CD4-positive, alpha-beta T cell (primary cell): ENCODE measurements at places on chromosomes 16 and 17. TPM values are rescaled to one million over a fixed set of nuclear protein-coding genes. Genes with fewer than 3 reads are reported as not detected.

GRCh38 chr17:31092475-31093064 is 2.2 kb upstream of the NF1 start:
- no peak for DNase-seq

The LLGL2 gene
- total RNA-seq = 34.2 TPM

The SHBG gene
- not detected for total RNA-seq

DNA sequence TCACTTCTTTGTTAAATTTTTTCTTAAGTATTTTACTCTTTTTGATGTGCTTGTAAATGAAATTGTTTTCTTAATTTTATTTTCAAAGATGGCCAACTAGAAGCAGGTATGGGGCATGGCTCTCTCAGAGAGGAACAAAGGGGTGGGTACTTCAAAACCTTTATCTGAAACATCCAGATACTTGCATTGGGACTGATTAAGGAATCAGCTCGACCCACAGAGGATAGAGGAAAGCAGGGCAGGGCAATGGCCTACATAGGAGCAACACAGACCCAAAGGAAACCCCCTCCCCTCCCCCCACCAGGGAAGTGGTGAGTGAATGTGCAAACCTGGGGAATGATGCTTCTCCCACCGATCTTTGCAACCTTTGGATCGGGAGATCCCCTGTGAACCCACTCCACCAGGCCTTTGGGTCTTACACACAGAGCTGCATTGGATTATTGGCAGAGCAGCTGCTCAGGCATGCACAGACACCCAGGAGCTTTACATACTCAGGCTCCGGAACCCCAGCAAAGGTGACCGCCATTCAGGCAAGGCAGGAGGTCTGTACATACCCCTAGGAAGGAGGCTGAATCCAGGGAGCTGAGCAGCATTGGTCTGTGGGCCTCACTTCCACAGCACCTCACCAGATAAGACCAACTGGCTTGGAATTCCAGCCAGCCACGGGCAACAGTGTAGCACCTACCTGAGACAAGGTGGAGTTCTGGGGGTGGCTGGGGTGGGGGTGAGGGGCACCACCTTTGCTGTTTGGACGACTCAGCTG is 3.0 kb upstream of the CCR7 start:
- no peak for DNase-seq

- DNase-seq = no peak
Measured at GRCh38 chr17:45129426-45129939, 2.8 kb downstream of the PLCD3 start.

GRCh38 chr17:1899403-1900000 is 69.7 kb downstream of the RPA1 start:
- no peak for DNase-seq
